ENCODE measurements at places on chromosomes 6 and 20.

DNA sequence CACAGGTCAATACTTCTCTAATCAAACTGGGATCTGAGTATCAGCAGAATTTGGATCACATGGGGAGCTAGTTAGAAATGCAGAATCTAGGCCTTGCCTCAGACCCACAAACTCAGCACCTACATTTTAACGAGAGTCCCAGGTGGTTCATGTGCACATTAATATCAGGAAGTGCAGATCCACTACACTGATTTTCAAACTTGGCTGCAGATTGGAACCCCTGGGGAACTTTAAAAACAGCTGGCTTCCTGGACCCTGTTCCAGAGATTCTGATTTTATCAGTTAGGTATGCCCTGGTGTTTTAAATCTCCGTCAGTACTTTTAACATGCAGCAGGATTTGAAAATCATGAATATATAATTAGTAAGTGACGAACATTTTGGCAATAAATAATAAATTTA lies 1.9 kb upstream of the CST8 start:
- DNase-seq: no peak

DNA sequence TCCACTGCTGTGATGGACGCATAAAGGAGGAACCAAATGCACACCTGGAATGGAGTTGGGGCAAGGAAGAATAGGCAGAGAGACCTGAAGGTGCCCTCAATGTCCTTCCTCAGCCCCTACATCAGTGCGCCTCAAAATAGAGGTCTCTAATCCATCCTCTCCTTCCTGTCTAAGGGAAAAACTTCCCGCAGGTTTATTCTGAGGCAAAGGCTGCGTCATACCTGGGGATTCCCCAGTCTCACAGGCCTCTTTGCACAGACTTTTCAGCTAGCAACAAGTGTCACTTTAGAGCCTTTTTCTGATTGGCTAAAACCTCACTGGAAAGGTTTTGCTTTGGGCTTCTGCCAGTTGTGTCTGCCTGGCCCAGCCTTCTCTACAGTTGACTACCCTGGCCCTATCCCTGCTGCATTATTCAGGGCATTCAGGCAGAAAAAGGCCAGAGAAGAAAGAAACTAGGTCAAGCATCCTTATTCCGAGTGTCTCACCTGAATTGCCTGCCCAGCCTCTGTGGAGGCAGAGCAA lies 1.8 kb upstream of the HLA-DQB1 start:
- peak; percentile 16 for DNase-seq

GRCh38 chr6:10847684-10848083 lies 9.3 kb upstream of the MAK start:
- DNase-seq: no peak

DNA sequence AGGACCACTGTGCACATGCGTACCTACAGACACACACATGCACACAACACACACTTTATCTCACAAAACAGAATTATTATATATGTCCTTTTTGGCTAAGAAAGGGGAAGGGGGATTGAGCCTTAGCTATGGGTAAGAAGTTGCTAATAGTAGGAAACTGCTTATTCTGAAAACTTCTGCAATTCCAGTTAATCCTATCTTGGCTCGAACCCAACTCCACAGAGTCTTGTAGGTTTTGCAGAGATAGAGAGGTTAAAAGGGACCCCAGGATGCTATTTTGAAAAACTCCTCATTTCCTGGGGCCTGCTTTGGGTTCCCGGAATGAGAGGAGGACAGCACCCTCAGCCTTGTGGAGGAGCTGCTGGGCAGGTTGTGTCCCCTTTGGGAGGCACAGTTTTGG lies 233.8 kb downstream of the CLIC5 start:
- DNase-seq: no peak

DNA sequence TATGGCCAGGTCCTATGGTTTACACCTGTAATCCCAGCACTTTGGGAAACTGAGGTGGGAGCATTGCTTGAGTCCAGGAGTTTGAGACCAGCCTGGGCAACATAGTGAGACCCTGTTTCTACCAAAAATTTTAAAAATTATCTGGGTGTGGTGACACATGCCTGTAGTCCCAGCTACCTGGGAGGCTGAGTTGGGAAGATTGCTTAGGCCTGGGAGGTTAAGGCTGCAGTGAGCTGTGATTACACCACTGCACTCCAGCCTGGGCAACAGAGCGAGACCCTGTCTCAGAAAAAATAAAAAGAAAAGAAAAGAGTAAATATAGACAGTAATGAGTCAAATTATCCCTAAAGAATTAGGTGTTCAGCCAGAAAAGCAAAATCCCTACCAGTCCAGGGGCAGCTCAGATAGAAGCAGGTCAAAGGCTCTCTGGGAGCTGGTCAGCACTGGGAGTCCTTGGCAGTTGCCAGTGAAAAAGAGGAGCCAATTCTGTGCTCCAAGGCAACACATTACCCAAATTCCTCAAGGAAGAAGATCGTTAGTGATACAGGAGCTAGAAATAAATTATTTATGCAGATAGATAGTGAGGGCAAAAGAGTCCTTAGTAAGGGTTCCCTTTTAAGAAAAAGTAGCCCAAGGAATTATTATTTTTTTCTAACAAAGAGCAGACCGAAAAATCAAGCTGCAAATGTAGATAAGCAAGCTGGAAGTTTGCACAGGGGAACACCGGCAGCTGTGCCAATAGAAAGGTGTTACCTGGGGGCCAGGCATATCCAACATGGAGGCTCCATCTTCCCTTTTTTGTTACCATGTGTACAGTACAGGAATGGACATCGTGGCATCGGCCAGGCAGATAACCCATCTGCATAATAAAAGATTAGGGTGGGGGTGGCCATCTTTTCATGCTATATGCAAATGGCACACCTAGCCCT lies 31.4 kb upstream of the SEC63 start:
- DNase-seq: no peak

DNA sequence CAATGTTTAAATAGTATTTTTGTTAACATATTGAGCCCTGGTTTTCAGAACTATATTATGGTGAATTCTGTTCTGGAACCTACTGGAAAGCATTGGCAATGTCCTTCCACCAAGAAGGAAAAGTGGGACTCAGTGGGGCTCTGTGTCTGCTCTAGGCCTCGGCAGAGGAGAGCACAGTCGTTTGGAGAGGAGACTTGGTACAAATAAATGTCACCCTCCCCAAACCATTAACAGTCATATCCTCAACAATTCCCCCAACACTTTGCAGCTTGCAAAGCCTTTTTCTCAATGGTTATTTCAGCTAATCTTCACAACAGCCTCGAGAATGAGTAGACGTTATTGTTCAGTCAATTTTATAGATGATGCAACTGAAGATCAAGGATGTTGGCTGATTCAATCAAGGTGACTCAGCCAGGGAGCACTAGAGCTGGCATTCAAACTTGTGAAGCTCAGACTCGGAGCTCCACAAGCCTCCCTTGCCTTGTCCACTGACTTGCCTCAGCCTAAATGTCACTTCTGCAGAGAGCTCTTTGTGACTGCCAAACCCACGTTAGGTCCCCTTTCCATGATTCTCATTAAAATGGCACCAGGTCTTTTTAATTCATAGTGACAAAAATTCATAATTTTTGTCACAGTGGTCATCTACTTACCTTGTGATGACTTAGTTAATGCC lies 60.6 kb downstream of the TOX2 start:
- DNase-seq: no peak

DNA sequence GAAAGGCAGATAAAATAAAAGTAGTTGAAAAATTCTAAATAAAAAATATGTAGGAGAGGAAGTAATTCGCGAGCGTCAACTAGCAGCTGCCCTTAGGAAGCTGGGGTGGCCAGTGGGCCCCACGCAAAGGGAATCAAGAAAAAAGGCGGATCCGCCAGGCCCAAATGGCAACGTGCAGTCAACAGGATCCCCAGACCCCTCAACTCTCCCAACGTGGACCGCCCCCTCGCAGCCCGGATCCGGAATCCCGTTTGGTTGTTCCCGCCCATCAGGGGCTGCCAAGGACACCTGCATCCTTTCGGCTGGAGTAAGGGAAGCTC lies 296 bp downstream of the DZANK1 start:
- DNase-seq: no peak

DNA sequence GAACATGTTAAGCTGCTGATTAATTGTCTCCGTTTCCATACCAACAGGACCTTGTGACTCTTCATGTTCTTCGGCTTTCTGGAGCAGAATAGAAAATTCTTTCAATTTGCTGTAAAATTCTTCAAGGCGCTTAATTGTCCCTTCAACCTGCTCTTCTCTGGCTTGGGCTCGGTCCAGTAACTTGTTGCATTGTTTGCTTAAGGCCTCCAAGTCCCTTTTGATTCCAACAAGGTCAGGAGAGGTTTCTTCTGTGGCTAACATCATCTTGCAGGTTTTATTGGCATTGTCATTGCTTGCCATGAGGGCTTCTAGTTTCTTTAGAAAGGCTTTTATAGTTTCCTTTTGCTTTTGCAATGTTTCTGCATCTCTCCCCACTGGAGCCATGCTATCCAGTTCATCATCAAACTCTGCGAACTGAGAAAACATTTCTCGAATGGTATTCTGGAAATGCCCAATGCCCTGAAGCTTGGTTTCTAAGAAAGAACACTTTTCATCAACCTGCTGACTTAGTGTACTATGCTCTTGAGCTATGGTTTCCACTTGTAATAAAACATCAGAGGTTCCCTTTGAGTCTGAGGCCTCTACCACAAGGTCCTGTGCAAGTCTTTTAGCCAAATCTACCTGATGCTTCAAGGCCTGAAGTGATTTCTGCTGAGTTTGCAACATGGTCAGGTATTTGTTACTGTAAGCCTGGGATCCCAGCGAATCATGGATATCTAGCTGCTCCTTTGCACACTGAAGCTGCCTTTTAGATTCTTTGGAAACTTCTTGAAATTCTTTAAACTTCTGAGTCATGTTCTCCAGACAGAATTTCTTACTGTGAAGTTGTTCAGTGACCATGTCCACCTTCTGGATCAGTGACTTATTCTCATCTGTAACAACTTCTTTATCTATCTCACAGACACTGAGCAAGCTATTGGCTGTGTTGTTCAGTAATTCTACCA lies 90.2 kb downstream of the DST start:
- peak; percentile 30 for DNase-seq

GRCh38 chr6:165986311-165986913 lies 181.2 kb downstream of the TBXT start:
- no peak for DNase-seq

DNA sequence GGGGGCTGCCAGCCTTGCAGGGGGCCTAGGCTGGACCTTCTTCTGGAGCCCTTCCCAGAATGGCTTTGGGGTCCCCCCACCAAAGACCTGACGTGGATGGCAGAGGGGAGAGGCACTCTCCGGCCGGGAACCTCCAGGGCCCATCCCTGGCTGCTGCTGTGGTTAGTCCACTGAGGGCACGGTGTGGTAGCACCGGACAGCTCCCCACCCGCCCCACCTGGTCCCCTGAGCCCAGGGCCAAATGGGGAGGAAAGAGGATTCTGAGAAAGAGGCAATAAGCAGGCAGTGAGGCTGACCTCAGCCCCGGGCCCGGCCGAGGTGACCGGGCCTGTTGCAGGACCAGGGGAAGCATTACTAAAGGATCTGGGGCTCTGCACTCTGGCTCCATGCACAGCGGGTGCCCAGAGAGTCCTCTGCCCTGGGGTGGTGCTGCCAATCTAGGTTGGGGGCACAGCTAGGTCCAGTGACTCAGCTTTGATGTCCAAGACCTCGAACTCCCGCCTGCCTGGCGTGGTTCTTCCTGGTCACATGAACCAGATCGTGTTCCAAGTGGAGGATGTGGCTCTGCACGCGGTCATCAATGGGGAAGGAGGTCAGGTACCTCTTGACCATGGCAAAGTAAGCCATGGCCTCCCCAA lies 2.2 kb downstream of the CENPB start:
- no peak for DNase-seq

- no peak for DNase-seq
These were observed 383.7 kb upstream of the IRAK1BP1 start for GRCh38 chr6:78483553-78484197.

DNA sequence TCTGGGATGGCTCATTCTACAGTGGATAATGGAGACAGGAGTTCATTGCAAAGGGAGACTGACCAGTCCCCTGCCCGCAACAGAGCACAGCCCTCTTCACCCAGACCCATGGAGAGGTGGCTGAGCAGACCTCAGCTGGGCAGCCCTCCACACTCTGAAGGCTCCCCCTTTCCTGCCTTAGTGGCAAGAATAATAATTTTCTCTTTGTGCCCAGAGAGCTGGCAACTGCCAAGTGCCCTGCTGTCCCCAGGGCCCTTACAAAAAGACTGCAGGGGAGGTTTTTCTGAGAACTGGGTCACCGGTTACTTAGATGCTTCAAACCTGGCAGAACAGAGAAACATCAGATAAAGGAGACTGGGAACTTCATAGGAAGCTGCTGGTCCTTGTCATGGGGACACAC lies 35.4 kb upstream of the ZNFX1 start:
- DNase-seq: no peak

DNA sequence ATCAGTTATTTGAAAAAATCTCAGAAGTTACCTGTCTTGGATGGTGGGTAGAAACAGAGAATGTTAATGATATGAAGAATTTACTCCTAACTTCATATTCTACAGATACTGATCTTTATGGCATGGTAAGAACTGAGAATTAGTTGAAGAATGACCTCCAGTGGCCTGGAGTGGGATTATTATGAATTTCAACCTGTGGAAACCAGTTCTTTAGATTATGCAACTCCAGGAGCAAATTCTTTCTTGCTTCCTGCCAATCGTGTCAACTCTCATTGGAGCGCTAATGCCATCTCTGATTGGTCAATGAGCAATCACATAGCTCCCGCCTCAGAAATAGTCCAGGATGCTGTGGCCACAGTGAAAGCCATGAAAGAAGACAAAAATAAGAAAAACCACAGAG lies 40.6 kb downstream of the LYRM2 start:
- DNase-seq: no peak

DNA sequence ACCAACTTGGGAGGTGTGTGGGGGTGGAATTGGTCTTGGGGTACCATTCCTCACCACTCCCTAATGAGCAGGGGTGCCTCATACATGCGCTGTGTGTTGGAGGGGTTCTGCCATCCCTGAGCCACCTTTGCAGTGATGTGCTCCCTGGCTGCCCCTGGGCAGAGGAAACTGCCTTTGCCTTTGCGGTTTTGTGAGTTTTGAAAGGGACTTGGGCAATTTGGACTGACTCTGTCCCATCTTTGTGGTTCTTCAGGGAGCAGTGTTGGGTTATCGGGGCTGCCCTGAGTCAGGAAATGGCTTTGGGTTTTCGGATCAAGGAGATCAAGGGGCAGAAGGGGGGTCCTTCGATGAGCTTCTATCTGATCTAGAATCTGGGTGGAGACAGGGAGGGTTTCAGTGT lies 3.9 kb upstream of the PHACTR3 start:
- no peak for DNase-seq

DNA sequence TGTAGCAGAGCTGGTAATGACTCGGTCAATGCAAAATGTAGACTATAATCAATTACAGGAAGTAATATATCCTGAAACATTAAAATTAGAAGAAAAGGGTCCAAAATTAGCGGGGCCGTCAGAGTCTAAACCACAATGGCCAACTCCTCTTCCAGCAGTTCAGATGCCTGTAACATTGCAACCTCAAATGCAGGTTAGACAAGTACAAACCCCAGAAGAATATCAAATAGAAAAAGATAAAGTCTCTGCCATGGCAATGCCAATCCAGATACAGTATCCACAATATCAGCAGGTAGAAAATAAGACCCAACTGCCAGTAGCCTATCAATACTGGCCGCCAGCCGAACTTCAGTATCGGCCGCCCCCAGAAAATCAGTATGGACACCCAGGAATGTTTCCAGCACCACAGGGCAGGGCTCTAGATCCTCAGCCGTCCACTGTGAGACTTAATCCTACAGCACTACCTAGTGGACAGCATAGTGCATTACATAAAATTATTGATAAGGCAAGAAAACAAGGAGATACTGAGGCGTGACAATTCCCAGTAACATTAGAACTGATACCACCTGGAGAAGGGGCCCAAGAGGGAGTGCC lies 158.4 kb downstream of the GPX5 start:
- DNase-seq: peak; percentile 32
